Colonic mucosa (tissue), 4 donors: ENCODE measurements at places on chromosomes 12 and 14. TPM values are rescaled to one million over a fixed set of nuclear protein-coding genes. Genes with fewer than 3 reads are reported as not detected.

DNA sequence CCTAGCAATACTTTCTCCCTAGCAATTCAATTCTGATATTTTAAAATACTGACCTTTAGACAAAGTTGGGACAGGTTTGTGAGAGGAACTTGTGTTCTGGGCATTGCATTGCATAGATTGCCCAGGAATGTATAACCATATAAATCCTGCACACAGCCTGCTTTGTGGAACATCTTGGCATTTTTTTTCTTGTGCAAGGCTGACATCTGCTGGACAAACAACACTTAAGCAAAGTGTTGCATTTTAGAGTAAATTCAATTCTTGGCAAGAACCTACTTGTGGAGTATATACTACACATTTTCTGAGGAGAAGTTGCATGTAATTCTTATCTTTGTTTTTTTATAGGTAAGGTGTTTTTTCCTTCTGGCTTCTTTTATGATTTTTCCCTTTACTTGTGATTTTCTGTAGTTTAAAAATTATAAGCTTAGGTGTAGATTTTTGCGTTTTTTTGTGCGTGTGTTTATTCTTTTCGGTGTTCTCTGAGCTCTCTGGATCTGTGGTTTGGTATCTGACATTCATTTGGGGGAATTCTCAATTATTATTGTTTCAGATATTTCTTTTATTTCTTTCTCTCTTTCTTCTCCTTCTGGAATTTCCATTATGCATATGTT is 26.4 kb downstream of the TESPA1 start:
- no peaks in the 10 kb centered on the region for H3K4me1 ChIP-seq
- H3K27ac ChIP-seq = no peak overlapping the region
- no peak overlapping the region for H3K4me3 ChIP-seq
- H3K27me3 ChIP-seq = no peaks in the 10 kb centered on the region

- H3K36me3 ChIP-seq = no peaks in the 10 kb centered on the region
- H3K4me3 ChIP-seq = no peak overlapping the region
- no peaks in the 10 kb centered on the region for H3K27me3 ChIP-seq
- H3K4me1 ChIP-seq = no peaks in the 10 kb centered on the region
- no peak overlapping the region for H3K27ac ChIP-seq
Measured at GRCh38 chr12:49874142-49874897, 29.4 kb downstream of the FAIM2 start.

GRCh38 chr14:99378782-99379214 is 101.9 kb downstream of the SETD3 start:
- no peaks in the 10 kb centered on the region for H3K36me3 ChIP-seq
- H3K4me1 ChIP-seq = no peaks in the 10 kb centered on the region
- H3K4me3 ChIP-seq = no peak overlapping the region

The ADSS1 gene
- 3.5 TPM for total RNA-seq
